ENCODE measurements at places on chromosomes 3 and 15.

- DNase-seq, result no peak
Measured at GRCh38 chr15:95644100-95644875, 686.2 kb upstream of the NR2F2 start.

DNA sequence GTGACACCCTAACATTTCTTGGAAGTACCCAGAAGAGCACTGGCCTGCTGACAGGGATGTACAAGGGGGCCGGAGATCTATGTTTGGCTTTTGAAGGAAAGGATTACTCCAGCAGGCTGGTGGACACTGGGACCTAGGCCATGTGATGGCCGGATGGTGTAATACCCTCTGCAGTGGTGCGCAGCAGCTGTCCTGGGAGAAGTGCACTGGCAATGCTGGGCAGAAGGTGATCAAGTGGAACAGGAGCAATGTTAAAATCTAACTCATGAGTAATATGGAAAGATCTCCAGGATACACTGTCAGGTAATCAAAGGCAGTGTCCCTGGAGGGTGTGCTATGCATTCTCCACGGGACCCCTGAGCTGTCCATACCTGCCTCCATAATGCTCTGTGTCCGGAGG lies 71.2 kb upstream of the POMGNT2 start:
- no peak for DNase-seq

GRCh38 chr3:114022145-114022802 lies 34.1 kb downstream of the CCDC191 start:
- DNase-seq, result no peak

GRCh38 chr3:59313365-59313764 lies 263.5 kb upstream of the CFAP20DC start:
- DNase-seq, result no peak

DNA sequence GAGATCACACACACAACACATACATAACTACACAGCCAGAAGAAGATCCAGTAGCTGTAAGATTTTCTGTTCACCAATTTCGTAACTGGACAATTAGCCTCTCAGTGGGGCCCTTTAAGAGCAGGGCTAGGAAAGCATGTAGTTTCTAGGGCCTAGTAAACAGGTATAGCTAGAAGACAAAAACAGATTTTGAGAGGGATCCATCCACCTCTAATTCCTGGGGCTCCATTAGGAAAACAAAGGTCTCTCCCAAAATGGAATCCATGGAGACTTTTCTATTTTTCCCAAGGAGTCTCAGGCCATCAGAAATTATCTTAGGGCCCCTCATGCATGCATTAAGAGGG lies 10.5 kb downstream of the KIF15 start:
- no peak for DNase-seq

DNA sequence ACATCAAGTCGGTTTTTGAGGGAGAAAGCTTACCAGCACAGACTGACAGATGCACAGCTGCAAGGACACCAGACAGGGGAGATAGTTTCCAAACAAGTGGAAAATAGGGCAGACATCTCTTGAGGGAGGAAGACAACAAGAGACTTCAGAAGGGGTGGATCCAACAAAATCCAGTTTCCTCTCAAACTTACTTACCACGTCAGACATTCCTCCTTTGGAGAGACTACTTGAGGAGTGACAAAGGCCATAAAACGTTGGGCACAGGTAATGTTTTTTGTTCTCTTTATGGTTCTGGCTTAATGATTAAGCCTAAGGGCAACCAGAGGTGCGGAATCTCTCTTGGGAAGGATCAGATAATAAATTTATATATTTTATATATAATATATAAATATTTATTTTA lies 76.1 kb downstream of the CD200 start:
- no peak for DNase-seq

- no peak for DNase-seq
Measured at GRCh38 chr3:112124907-112125607, 8.0 kb downstream of the GCSAM start.

- no peak for DNase-seq
Measured at GRCh38 chr3:150410311-150411105, 2.4 kb downstream of the TSC22D2 start.

GRCh38 chr15:70646169-70646568 lies 117.2 kb downstream of the UACA start:
- DNase-seq, result no peak

GRCh38 chr3:136645915-136646314 lies 106.3 kb downstream of the STAG1 start:
- DNase-seq, result no peak

DNA sequence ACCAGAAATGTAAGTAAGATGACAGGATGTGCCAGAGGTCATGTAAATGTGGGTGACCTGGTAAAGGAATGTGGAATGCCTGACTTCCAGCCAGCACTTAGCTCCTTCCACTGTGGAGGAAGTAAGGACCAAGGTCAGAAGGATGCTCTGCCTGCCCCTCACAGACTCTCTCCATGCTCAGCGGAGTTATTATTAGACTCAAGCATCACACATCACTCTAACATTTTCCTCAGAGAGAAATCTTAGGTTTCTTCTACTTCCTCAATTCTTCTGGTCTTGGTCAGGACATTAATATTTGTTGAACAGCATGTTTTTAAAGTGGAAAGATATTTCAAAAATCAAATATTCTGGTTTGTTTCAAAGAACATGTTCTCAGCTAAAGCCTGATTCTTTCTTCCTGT lies 231.4 kb upstream of the WNT5A start:
- DNase-seq, result no peak

GRCh38 chr3:110430146-110430545 lies 641.5 kb upstream of the NECTIN3 start:
- no peak for DNase-seq

- DNase-seq, result no peak
Measured at GRCh38 chr3:18645619-18646018, 220.5 kb upstream of the SATB1 start.

DNA sequence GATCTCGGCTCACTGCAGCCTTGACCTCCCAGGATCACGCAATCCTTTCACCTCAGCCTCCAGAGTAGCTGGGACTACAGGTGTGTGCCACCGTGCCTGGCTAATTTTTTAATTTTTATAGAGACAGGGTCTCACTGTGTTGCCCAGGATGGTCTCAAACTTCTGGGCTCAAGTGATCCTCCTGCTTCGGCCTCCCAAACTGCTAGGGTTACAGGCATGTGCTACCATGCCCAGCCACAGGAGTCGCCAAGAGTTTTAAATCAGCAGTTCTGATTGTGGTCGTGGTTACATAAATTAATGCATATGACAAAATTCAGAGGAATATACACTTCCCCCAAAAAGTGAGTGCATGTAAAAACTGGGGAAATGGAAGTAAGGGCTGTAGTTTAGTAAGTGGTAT lies 32.9 kb downstream of the MEGF11 start:
- no peak for DNase-seq

GRCh38 chr15:40151499-40151898 lies 9.4 kb upstream of the BUB1B start:
- DNase-seq, result no peak

DNA sequence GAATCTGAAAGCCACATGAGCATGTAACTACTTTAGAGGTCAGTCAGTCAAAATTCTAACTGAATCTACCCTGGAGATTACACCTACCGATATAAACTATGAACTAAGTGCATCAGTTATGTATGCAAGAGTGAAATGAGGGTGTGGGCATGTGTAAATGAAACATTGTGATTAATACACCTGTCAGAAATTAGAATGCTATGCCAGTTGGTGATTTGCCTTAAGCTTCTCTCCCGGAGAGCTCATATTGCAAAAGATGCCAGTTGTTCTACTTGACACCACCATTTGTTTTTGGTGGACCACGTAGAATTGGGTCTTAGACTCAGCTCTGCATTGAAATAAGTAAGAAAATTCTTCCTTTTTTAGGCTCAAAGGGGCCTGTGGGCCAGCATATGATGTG lies 91.0 kb upstream of the KBTBD8 start:
- no peak for DNase-seq

GRCh38 chr3:33921608-33922007 lies 123.2 kb downstream of the PDCD6IP start:
- DNase-seq, result no peak

GRCh38 chr3:194139071-194139813 lies 3.3 kb downstream of the HES1 start:
- DNase-seq, result no peak

DNA sequence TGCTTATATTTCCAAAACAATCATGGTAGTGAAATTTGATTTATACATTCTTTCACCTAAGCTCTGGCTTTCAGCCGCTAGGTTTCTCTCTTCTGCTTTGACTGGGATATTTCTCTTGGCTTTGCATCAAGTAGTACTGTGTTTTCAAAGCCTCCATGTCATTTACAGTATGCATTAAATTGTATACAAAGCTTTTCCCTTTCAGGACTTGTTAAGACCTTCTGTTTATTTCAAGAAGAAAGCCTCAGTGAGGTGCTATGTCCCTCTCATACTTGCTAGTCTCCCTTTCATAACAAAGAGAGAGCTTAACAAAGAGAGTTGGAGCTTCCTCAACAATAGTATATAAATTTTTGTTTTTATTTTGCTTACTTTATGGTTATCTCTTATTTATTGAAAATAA lies 84.2 kb upstream of the SLC25A26 start:
- DNase-seq, result no peak

GRCh38 chr3:188362405-188362831 lies 208.5 kb downstream of the LPP start:
- no peak for DNase-seq

DNA sequence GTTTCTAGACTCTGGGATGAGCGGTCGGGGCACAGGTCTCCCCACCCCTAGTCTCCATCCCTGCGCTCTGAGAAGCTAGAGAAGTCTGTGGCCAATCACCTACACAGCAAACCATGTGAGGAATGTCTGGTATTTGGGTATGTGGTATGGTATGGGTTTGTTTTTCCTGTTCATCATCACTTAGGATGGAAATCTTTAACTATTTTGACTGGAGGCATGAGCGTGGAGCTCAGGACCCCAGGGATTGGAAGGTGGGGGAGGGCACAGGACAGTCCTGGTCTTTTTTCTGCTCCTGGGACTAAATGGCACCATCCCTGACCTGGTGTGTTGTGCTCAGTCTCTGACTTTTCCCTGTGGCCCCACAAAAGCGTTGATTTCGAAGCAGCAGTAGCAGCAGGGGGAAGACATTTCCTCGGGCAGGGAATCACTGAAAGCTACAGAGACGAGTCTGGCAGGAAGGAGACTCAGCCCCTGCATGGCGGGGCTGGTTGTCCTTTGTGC lies 191.7 kb upstream of the TPM1 start:
- DNase-seq, result no peak

DNA sequence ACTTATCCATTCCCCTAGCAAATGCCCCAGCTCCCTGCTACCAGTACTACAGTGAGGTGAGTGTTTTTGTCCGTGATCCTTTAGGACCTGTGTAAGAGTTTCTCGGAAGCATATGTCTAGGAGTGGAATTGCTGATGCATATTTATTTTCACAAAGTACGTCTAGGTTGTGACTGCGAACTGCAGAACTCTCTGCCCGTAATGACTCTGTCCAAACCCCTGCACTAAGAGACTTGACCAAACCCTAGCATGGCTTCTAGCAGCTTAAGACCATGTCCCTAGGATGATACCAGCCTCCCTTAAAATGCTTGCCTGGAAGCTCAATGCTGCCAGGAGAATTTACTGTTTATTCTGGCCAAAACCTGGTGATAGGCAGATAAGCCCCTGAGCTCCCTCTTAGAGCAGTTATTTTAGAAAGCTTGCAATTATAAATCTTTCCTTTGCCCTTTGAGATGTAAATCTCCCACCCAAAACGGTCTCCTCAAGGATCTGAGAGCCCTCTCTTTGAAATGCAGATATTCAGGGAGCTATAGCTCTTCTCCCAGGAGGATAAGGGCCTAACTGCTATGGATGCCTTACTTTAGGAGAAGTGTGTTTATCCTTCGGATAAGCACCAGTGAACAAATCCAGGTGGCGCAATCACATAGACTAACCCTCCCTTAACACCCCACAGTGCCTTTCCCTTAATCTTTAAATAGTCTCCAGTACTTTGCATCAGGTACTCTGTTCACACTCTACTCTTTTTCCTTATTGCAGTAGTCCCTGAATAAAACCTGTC lies 14.7 kb upstream of the CA12 start:
- no peak for DNase-seq

- no peak for DNase-seq
Measured at GRCh38 chr3:181541414-181541813, 170.3 kb upstream of the SOX2 start.

GRCh38 chr3:65732051-65732935 lies 306.4 kb downstream of the MAGI1 start:
- no peak for DNase-seq

GRCh38 chr15:36230776-36231175 lies 348.6 kb upstream of the CDIN1 start:
- no peak for DNase-seq

DNA sequence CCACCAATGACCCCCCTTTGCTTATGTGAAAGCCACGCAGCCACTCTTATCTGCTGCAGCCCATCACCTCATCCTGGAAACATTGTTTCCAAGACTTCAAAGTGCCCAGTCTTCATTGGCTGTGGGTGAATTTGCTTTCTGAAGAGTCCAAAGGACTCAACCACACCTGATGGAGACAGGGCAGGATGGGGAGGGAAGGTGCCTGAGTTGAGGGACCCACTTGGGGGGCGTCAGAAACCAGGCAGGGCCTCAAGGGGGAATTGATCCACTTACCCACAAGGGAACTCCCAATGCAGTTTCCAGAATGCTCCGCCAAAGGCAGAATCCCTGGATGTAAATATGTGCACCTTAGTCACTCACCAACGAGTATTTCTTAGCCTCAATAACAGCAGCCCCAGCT lies 147.9 kb upstream of the ATP2B2 start:
- no peak for DNase-seq

DNA sequence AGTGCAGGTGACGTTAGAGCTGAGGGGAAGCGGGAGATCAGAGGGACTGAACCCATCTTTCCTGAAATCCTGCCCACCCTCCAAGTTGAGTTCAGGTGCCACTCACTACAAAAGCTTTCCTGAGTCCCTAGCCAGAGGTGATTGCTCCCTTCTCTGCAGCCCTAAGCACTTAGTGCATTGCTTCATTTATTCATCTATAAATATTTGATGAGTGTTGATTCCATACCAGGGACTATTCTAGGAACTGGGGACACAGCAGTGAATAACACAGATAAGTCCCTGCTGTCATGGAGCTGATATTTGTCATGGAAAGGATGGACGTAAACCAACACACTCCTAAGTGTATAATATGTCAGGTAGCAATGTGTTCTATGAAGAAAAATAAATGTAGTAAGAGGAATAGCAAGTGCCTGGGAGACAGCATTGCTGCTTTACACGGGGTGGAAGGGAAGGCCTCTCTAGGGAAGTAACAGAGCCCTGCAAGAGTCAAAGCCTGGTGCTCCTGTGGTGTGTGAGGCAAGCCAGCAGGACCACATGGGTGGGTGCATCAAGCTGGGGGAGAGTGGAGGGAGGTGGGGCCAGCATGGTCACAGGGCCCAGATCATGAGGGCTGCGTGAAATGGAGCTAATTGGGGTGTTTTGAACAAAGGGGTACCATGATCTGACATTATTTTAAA lies 18.6 kb downstream of the ALPK3 start:
- DNase-seq, result no peak

GRCh38 chr15:99424978-99425656 lies 140.7 kb upstream of the MEF2A start:
- DNase-seq, result no peak

GRCh38 chr3:30641416-30642251 lies 35.2 kb downstream of the TGFBR2 start:
- no peak for DNase-seq

All from cortex of kidney (tissue), 1 donor.